Cortex of kidney (tissue), 1 donor: ENCODE measurements at places on chromosomes 7 and 10.

- no peak for DNase-seq
Observed at GRCh38 chr10:132303361-132304115, 4.2 kb downstream of the STK32C start.

DNA sequence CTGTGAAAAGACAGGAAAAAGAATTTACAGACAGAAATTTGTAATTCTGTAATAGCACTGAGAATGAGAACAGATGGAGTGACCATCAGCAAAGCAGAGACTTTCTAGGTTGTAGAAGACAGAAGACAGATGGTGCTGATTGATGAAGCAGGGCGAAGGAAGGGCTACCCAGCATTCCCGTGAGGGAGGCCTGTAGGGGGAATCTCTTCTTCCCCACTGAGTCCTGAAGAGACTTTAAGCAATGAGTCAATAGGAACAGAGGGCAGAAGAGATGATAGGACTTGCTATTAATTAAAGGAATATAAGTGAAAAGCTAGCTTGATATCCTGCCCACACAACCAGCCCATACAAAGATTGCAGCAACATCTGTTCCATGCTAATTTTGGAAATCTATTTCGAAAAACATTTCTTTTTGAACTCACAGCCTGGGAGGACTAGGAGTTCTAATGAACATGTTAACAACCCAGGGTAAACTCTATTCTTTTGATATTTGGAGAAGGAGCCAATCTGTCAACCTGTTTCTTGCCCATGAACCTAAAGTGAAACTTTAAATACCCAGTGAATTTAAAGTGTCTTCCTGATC is 44.1 kb downstream of the RALA start:
- no peak for DNase-seq

- no peak for DNase-seq
Observed at GRCh38 chr7:4734587-4735345, 40.7 kb upstream of the AP5Z1 start.

GRCh38 chr7:37440738-37441385 is 7.8 kb downstream of the ELMO1 start:
- no peak for DNase-seq

DNA sequence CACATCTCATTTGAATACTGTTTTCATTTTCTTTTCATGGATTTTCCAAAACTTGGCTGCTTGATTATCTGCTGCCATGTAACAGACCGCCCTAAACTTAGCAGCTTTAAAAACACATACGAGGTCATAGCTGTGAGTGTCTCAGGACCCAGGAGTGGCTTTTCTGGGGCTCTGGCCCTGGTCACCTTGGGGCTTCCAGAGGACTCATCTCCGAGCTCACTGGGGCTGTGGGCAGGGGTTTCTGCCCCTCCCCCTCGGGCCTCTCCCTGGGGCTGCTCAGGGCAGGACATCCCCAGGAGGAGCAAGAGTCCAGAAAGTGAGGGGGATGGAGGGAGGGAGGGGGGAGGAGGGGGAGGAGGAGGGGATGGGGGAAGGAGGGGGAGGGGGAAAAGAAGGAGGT is 77.0 kb downstream of the NKX6-2 start:
- no peak for DNase-seq

GRCh38 chr7:49771427-49772176 is 1.8 kb upstream of the VWC2 start:
- DNase-seq, result no peak

- DNase-seq, result no peak
Observed at GRCh38 chr10:103111031-103111917, 81.8 kb downstream of the NT5C2 start.

DNA sequence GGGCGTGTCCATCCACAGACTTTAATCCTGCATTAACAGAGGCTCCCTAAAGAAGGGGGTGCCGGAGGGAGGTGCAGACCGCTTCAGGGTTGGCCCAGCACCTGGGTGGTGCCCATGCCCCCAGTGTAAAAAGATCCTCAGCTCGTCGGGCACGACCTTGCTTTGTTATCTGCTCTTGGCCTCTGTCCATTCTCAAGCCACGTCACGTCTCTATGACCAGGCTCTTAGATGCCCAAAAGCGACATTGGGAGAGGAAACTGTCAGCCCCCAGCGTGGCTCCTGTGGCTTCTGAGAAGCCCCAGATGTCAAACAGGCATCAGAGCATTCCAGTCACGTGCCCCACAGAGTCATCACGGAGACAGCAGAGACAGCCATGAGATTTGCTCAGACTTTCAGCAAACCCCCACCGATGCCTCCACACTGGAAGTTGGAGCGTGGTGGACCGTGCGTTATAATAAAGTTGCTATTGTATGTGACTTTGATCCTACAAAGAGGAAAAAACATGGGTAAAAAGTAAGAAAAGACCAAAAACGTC is 55.5 kb downstream of the PTPRN2 start:
- no peak for DNase-seq

- DNase-seq, result no peak
Observed at GRCh38 chr10:547591-548081, 141.8 kb downstream of the DIP2C start.

DNA sequence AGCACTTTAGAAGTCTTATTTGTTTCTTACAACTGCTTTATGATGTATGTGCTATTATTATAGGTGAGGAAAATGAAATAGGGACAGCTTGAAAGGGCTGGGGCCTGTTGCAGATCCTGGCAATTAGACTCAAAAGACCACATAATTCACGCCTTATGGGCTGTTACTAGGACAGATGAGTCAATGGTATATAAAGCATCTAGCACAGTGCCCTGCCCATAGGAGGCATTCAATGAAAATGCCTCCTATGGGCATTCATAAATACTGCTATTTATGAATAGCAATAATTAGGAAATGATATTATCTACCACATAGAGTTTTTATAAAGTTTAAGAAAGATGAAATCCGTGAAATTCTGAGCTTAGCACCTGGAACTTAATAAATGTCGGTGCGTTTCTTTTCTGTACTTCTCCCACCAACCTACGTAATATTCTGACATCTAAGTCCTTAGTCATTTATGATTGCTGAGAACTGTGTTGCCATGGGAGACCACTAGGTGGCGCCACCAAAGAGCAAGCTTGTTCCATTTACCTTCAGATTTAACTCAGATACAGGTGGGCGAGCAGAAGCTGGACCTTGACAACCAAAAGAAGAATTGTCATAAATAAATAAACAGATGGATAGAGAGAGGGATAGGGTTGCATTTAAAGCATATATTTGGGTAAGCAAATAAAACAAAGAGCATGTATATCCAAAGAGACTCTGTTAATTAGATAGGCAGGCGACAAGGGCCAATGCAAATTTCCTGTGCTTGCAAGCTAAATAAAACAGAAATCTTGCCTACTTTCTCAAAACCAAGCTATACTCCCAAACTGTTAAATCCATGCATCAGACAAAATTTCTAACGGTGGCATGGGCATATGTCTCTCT is 699.9 kb downstream of the INHBA start:
- DNase-seq, result no peak
